KG1 (cell line): ENCODE measurements at places on chromosomes 3 and 15.

- no peak for DNase-seq
Observed at GRCh38 chr3:166955201-166955939, 424.7 kb downstream of the ZBBX start.

- DNase-seq, result no peak
Observed at GRCh38 chr3:177618873-177619733, 421.8 kb upstream of the TBL1XR1 start.

GRCh38 chr15:83322061-83322460 lies 37.6 kb upstream of the BNC1 start:
- no peak for DNase-seq

DNA sequence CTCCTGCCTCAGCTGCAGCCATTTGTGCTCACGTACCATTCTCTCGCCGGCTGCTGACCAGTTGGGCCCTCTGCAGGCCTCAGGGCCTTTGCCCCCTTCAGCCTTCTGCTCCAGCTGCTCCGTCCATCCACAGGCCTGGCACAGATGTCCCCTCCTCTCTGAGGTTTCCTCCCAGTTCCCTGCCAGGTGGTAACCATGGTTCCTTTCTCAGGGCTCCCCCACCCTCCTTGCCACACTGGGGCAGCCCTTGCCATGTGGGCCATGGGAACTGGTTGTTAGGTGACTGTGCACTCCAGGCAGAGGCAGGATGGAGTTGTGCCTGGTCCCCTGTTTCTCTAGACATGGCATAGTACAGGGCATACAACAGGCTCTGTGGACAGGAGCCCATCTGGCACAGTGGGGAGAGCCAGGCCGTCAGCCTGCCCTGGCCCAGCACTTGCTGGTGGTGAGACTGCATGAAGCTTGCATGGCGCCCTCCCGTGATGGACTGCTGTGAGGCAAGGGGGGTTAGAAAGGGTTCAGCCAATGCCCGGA lies 148.9 kb downstream of the DNAJB8 start:
- no peak for DNase-seq

GRCh38 chr3:15063238-15063637 lies 1.9 kb downstream of the MRPS25 start:
- DNase-seq, result no peak

DNA sequence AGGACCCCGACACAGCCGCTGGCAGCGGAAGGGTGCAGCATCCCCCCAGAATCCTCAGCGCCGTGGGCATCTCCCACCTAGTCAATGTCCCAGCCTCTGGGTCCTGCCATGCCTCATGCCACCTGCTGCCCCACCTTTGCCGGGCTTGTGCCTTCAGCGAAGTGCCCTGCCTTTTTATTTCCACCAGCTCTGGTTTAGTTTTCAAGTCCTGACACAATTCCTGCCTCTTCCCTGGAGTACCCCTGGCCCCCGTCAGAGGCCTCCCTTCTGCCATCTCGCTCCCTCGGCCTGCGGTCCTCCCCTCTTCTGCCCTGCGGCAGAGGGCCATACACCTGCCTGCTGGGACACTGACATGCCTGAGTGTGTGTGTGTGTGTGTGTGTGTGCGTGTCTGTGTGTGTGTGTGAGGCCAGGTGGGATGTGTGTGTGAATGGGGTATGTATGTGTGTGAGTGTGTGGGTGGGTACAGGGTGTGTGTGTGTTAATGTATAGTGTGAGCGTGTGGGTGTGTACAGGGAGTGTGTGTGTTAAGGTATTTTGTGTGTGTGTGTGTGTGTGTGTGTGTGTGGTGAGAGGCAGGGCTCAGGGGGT lies 129.9 kb downstream of the SMAD6 start:
- no peak for DNase-seq
